ENCODE measurements at places on chromosomes 16 and 17. TPM values are rescaled to one million over a fixed set of nuclear protein-coding genes. Genes with fewer than 3 reads are reported as not detected.

DNA sequence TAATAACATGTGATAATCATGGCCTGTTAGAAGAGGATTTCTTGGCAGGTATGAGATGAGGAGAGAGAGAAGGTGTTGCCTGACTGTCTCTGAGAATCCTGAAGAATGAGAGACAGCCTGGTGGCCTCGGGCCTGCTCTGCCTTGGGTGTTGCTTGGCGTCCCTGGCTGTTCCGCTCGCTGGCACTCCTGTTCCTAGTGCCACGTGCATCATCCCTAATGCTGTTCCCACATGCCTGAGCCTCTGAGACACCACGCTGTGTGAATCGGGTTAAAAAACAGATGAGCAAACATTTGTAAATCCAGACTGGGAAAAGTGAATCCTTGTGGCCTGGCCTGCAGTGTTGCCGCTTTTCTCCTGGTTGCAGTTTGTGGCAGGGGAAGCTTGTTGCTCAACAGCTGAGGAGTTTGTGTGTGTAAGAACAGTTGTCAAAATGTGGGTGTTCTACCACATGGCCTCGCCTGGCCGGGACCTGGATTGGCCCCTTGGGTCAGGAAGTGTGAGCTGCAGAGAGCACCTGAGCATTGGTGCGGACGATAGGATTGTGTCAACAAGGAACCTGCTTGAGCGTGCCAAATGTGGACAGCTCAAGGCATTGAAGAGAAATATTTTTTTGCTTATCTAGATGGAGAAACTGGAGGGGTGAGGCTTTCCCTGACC lies 22.0 kb downstream of the UBN1 start:
- DNase-seq, result no peak

GRCh38 chr17:28335959-28336871 lies 654 bp downstream of the TNFAIP1 start:
- DNase-seq, result peak; percentile 70

GRCh38 chr16:27449434-27450195 lies 47.6 kb downstream of the IL21R start:
- DNase-seq, result no peak

DNA sequence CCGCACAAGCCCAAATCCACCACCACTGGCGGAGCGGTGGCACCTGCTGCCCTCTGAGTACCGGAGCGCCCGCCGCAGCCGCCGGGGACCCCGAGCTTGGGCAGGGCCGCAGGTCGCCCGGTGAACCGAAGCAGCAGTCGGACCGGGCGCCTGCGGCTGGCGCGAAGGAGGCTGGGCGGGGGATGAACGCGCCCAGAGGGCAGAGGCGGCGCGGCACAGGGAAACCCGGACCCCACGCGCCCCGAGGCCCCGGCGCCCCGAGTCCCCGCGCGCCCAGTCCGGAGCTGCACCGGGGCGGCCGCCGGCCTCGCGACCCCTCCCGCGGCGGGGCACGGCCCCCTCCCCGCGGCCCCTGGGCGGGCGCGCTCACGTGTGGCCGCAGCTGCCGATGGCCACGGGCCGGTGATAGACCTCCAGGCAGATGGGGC lies 393 bp downstream of the RNF166 start:
- no peak for DNase-seq

GRCh38 chr16:81276323-81276722 lies 37.8 kb downstream of the BCO1 start:
- no peak for DNase-seq

DNA sequence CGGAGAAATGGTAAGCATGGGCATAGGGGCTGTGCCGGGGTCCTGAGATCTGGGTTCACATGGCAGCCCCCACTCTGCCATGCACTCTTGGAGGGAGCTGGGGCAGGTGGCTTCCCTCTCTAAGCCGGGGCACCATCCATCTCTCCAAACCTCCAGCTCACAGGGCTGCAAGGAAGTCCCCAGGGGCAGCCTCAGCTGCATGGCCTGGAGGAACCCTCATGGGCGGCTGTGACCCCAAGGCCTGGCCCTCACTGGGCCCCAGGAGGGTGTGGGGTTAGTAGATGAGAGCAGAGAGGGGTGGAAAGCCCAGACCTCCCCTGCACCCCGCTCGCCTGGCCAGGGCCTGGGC lies 2.6 kb downstream of the CTRB2 start:
- DNase-seq, result no peak

GRCh38 chr17:75526555-75527270 lies 1.2 kb downstream of the LLGL2 start:
- DNase-seq, result peak; percentile 29

The BLMH gene
- 15.9 TPM for total RNA-seq

The KRTAP2-2 gene
- not detected for total RNA-seq

The MIS12 gene
- 10.6 TPM for total RNA-seq

The IRF8 gene
- not detected for total RNA-seq
